ENCODE measurements at places on chromosomes 6 and 20. TPM values are rescaled to one million over a fixed set of nuclear protein-coding genes. Genes with fewer than 3 reads are reported as not detected.

The HLA-G gene
- not detected for total RNA-seq

GRCh38 chr6:108163267-108163643, 2.6 kb upstream of the NR2E1 start:
- no peak for DNase-seq

The SGK2 gene
- 0.71 TPM for total RNA-seq

DNA sequence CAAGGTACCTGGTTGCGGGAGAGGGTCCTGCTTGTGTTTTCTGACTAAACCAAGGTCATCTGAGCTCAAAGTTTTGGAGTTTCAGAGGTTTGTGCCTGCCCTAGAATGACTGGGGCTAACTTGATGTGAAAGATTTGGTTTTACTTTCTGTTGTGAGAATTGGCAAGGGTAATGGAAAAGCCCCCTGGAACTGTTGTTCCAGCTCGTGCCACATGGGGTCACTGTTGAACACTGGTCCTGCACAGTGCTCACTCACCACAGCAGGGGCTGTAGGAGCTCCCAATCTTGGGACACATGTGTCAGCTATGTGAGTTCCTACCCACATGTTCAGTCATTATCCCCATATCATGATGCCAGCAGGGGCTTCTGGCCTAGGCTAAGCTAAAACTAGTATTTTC, 6.5 kb downstream of the TGM6 start:
- no peak for DNase-seq

- no peak for DNase-seq
Measured at GRCh38 chr20:53599910-53600632, 6.4 kb upstream of the ZNF217 start.

The POM121L2 gene
- total RNA-seq = not detected

The TMEM244 gene
- not detected for total RNA-seq

The HNF4A gene
- 0.27 TPM for total RNA-seq

DNA sequence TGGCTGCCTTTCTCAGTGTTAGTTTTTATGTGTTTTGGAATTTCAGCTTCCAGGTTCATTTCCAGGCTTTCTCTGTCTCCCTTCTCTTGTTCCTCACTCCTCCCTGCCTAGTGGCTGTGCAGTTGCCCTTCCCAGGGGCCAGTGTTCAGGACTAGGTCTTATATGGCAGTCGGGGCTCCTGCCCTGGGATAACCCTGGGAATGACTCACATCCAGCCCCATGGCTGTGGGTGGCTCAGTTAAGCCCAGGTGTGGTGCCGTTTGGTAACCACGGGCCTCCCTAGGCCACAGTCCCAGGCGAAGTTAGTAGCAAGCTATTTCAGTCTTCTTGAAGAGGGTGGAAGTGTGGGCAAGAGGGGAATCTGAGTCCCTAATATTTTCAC, 57.4 kb upstream of the DDR1 start:
- DNase-seq = no peak

The BPIFB2 gene
- not detected for total RNA-seq

The RAB44 gene
- not detected for total RNA-seq

GRCh38 chr6:3631877-3632276, 119.6 kb downstream of the PXDC1 start:
- no peak for DNase-seq

The C6orf118 gene
- not detected for total RNA-seq

The CAPN11 gene
- not detected for total RNA-seq

GRCh38 chr6:17984812-17985670, 2.4 kb downstream of the KIF13A start:
- DNase-seq = no peak

GRCh38 chr20:2397091-2397490, 16.4 kb downstream of the TGM6 start:
- no peak for DNase-seq

GRCh38 chr6:170062209-170062914, 228.5 kb downstream of the DLL1 start:
- peak; percentile 55 for DNase-seq

- DNase-seq = no peak
Measured at GRCh38 chr20:2729251-2729713, 36.7 kb downstream of the EBF4 start.

DNA sequence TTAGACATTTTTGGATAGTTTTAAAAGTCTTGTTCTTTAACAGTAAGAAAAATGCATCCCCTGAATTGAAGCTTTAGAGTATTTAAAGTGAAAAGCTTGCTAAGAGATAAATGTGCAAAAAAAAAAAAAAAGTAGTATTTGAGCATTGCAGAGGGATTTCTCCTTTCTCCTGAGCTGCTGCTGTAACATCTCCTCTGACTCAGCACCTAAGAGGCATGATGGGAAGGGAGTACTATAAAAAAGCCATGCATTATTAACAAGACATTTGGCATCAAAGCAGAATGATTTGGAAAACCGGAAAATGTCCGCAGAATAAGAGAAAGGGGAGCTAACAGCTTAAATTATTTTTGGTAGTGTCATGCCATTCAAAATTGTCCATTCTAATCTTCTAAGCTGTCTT, 27.9 kb downstream of the B4GALT5 start:
- DNase-seq = no peak

- no peak for DNase-seq
Measured at GRCh38 chr20:199996-200395, 10.5 kb upstream of the DEFB128 start.

DNA sequence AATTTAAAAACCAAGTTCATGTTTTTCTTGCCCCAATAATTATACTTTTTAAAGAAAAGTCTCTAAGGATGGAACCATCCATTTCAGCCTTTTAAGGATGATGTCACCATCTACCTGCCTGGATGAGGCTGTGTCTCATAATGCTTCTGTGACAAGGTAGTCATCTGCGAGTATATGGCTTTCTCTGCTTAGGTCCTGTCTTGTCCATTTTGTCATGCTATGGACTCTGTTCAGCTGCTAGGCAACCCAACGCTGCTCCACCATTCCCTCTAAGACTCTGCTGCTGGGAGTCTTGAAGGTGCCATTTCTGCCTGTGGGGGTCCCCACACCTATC, 459.8 kb upstream of the RUNX2 start:
- no peak for DNase-seq

The LBP gene
- not detected for total RNA-seq

GRCh38 chr6:84013931-84014330, 19.6 kb upstream of the MRAP2 start:
- DNase-seq = no peak

- no peak for DNase-seq
Measured at GRCh38 chr20:9179193-9179802, 110.4 kb downstream of the PLCB4 start.

- DNase-seq = no peak
Measured at GRCh38 chr6:132443206-132443605, 41.9 kb upstream of the MOXD1 start.

The FAXC gene
- total RNA-seq = 33.2 TPM

The TPD52L2 gene
- total RNA-seq = 109 TPM

- no peak for DNase-seq
Measured at GRCh38 chr6:13201336-13201735, 127.0 kb downstream of the TBC1D7 start.

DNA sequence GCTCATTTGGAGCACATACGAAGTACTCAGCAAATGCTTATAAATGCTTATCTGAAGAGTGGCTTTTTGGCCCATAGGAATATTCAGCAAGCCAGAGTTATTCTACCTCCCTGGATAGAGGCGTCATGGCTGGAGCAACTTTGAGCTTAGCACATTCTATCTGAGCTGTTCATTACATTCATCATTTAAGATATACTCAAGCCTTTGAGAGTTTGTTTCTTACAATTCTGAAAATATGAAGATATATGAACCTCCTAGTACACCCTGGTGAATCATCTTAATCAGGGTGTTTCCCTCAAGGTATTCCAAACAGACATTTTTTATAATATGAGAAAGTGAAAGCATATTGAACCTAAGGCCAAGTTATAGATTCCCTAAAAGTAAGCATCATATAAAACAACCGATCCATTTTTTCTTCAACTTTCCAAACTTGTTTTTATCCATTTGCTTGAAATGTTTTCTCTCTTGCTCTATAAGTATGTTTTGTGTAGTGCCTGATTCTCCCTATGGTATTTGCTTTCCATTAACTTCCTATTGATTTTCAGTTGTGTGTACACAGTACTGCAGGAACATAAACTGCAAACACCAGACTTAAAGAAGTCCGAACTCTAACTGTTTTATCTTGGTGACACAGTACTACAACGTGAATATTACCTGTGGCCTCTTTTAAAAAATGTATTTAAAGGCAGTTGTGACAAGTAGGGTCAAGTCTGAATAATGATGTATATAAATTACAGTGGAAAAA, 139.7 kb upstream of the PTPRK start:
- DNase-seq = no peak

DNA sequence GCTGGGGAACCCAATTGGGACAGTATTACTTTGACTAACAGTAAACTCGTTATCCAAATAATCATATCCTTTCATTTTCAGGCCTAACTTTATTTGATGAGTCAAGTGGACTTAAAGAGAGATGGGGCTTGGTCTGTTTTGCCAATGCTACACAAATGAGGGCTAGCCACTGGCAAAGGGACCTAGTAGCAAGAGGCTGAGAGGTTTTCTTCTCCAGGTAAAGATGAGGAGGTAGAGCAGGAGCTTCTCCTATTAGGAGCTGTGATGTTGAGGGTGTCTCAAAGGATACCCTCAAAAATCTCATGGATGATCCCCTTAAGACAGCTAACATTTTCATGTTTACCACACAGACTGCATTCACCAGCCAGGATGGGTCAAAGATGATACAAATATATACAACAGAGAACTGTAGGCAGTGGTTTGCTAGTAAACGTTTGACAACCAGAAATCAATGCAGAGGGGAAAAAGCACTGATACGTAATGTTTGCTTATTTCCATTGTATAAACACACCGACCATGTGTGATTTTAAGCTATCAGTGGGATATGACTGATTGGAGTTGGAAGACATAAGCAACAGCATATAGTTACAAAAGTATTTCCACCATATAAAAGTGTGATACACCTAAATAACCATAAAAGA, 153.3 kb downstream of the IBTK start:
- DNase-seq = no peak

The NR2E1 gene
- total RNA-seq = not detected

GRCh38 chr6:26319405-26320128, 45.4 kb upstream of the BTN3A2 start:
- DNase-seq = no peak

The KIF25 gene
- total RNA-seq = not detected

DNA sequence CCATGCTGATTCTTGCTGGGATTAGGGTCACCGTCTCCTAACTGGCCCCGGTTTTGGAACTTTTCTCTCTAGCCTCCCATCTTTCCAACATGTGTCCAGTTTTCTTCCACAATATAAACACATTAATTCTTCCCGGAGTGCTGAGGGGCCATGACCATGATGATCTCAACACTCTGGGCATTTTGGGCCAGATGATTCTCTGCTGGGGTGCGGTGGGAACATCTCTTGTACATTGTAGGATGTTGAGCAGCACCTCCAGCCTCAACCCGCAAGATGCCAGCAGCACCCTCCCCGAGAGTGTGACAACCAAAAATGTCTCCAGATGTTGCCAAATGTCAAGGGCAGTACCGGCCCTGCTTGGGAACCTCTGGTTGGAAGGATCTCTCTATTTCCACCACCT, 164.8 kb downstream of the TFAP2C start:
- no peak for DNase-seq

DNA sequence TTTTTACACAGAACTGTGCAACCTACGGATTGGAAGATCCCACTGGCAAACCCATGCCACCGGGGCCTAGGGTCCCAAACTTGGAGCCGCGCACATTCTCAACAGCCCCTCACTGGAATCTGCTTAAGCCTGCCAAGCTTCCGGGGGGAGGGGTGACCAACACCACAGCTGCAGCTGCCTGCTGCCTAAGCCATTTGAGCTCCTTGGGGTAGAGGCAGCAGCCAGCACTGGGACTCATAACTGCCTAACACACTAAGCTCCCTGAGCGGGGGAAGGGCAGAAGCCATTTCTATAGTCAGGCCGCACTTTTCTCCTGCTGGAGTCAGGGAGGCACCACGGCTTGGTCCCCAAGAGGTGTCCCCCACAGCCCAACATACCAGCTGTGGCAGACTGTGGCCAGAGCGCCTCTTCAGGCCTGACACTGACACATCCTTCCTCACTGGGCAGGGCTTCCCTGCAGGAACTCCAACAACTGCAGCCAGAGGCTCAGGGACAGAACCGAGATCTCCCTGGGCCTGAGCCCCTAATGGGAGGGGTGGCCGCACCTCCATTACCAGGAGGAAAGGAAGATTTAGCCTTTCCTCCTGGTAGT, 270.3 kb upstream of the ECI2 start:
- no peak for DNase-seq

The DDX43 gene
- total RNA-seq = 2.5 TPM

DNA sequence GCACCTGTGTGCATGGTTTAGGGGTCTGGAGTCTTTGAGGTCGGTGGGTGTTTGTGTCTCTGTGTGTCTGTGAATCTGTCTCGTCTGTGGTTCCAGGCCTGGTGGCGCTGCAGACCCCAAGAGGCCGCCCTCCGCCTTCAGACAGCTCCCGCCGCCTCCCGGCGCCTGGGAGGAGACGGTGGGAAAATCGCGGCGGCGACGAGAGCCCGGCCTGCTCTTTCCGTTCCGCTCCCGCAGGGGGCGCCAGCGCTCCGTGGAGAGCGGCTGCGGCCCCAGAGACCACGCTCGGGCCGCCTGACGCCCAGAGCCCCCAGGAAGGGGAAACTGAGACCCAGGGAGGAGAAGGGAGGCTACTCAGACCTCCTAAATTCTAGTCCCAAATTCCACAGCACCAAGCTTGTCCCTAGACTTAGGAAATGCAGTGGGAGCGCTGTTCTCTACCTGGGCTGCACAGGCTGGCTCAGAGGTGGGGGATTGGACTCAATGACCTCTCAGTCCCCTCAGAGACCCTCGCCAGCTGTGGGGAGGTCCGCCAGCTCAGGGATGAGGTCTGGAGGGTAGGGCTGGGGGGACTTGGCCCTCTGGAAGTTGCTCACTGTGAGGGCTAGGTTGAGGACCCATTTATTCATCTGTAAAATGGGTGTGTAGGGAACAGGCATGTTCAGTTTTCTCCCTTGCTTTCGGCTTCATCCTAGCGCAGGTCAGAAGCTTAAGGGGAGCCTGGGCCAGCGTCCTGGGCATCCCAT, 36.9 kb upstream of the BLCAP start:
- no peak for DNase-seq

GRCh38 chr6:41182069-41183034, 18.6 kb downstream of the TREML2 start:
- DNase-seq = no peak

GRCh38 chr6:69601132-69601531, 195.7 kb downstream of the LMBRD1 start:
- DNase-seq = no peak

- peak; percentile 74 for DNase-seq
Measured at GRCh38 chr20:19588732-19589131, 169.3 kb upstream of the RIN2 start.

GRCh38 chr6:43932259-43933147, 162.5 kb downstream of the VEGFA start:
- peak; percentile 30 for DNase-seq

- no peak for DNase-seq
Measured at GRCh38 chr20:8076306-8077136, 55.5 kb upstream of the PLCB1 start.

- DNase-seq = no peak
Measured at GRCh38 chr6:12605888-12606345, 110.7 kb upstream of the PHACTR1 start.

The IL17F gene
- total RNA-seq = not detected

The C20orf141 gene
- total RNA-seq = not detected

GRCh38 chr6:100488244-100488643, 23.5 kb upstream of the SIM1 start:
- DNase-seq = no peak

The FNDC1 gene
- total RNA-seq = 16.8 TPM

The GPLD1 gene
- 5.1 TPM for total RNA-seq

The RIN2 gene
- total RNA-seq = 57.3 TPM

- DNase-seq = no peak
Measured at GRCh38 chr20:33828967-33829560, 17.9 kb downstream of the CHMP4B start.

Data from sigmoid colon (tissue), 7 donors.